ENCODE measurements at places on chromosomes 4 and X. TPM values are rescaled to one million over a fixed set of nuclear protein-coding genes. Genes with fewer than 3 reads are reported as not detected.
A peak's percentile ranks its signal among the peaks of the same experiment; 100 is the strongest.

DNA sequence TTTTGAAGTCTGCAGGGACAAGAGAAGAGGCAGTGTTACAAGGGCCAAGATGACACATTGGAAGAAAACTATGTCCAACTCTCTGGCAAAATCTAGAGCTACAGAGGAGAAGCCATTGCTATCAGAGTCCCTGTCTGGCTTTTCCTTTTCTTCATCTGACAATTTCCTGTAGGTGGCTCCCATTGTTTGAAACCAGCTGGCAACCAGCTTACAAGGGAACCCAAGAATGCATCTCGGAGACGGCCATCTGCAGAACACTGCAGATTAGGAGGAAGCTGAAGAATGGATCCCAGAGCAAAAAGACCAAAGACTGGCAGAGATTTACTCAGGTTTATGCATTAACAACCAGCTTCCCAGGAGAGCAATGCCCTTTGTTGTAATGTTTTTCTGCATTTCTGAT lies 216.2 kb upstream of the CTSO start:
- H3K4me1 ChIP-seq: no peaks in the 10 kb centered on the region
- no peaks in the 10 kb centered on the region for H3K36me3 ChIP-seq
- H3K4me3 ChIP-seq: no peak overlapping the region
- H3K27ac ChIP-seq: no peak overlapping the region
- no peaks in the 10 kb centered on the region for H3K27me3 ChIP-seq

The PHOX2B gene
- polyA plus RNA-seq: not detected

The FIP1L1 gene
- 43.3 TPM for polyA plus RNA-seq

DNA sequence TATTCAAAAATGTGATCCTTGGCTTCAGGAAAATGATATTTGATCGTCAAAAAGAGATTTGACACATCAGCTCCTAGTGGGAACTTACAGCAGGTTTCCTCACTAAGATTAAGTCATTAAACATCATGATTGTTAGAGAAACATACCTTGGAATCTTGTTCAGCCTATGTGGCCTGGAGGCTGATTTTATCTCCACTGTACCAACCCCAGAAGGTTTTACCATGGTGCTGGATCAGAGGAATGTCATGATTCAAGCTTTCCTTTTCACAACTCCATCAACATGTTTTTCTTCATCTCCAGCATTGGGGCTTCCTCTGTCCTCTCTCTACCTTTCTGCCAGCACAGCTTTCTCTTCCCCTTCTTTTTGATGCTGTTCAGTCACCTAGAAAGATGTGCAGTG lies 68.4 kb upstream of the MID1IP1 start:
- H3K36me3 ChIP-seq: no peaks in the 10 kb centered on the region
- H3K4me3 ChIP-seq: no peak overlapping the region

- no peaks in the 10 kb centered on the region for H3K27me3 ChIP-seq
- no peak overlapping the region for H3K4me3 ChIP-seq
- no peaks in the 10 kb centered on the region for H3K4me1 ChIP-seq
- no peak overlapping the region for H3K27ac ChIP-seq
- H3K36me3 ChIP-seq: peaks cover 61% of the 10 kb centered on the region
- no peak for DNase-seq
Measured at GRCh38 chr4:169557061-169557636, 55.2 kb downstream of the NEK1 start.

The YTHDC1 gene
- 24.1 TPM for polyA plus RNA-seq

GRCh38 chr4:147730333-147730732 lies 1.6 kb upstream of the ARHGAP10 start:
- no peak for DNase-seq
- H3K4me3 ChIP-seq: peak overlapping the region; percentile 58
- H3K27ac ChIP-seq: no peak overlapping the region
- H3K4me1 ChIP-seq: peaks cover 29% of the 10 kb centered on the region
- H3K27me3 ChIP-seq: peaks cover 7% of the 10 kb centered on the region
- H3K36me3 ChIP-seq: no peaks in the 10 kb centered on the region

DNA sequence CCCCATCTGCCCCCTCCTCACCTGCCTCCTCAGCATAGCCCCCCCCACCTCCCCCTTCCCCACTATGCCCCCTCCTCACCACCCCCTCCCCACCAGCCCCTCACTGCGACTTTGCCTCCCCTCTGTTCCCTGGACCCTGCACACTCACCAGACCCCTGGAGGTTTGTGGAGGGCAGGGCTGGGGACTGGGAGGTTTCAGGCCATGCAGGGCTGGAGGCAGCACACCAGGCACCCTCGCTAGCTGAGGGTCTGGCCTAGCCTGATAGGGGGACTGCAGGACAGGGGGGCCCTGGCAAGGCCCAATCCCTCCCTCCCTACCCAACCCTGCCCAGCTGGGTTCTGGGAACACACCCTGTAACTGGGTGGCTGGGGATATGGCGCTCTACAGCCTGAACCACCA lies 28.0 kb downstream of the TACC3 start:
- no peaks in the 10 kb centered on the region for H3K36me3 ChIP-seq
- no peaks in the 10 kb centered on the region for H3K27me3 ChIP-seq
- no peaks in the 10 kb centered on the region for H3K4me1 ChIP-seq
- no peak overlapping the region for H3K27ac ChIP-seq

- no peak for DNase-seq
- peaks cover 16% of the 10 kb centered on the region for H3K27me3 ChIP-seq
- H3K4me3 ChIP-seq: peak within 1 kb of the TSS; percentile 60
- no peaks in the 10 kb centered on the region for H3K36me3 ChIP-seq
Measured at GRCh38 chr4:55635741-55636655, at the start of gene NMU. Gene NMU, minus strand, starts transcription at chr4:55636298. Its CDS starts 106 bp downstream, at chr4:55636192.

Measured in immature natural killer cell (primary cell).